ENCODE measurements at places on chromosomes 12 and 14.
A peak's percentile ranks its signal among the peaks of the same experiment; 100 is the strongest.

- DNase-seq = no peak
Observed at GRCh38 chr12:32118806-32119205, 12.2 kb downstream of the BICD1 start.

DNA sequence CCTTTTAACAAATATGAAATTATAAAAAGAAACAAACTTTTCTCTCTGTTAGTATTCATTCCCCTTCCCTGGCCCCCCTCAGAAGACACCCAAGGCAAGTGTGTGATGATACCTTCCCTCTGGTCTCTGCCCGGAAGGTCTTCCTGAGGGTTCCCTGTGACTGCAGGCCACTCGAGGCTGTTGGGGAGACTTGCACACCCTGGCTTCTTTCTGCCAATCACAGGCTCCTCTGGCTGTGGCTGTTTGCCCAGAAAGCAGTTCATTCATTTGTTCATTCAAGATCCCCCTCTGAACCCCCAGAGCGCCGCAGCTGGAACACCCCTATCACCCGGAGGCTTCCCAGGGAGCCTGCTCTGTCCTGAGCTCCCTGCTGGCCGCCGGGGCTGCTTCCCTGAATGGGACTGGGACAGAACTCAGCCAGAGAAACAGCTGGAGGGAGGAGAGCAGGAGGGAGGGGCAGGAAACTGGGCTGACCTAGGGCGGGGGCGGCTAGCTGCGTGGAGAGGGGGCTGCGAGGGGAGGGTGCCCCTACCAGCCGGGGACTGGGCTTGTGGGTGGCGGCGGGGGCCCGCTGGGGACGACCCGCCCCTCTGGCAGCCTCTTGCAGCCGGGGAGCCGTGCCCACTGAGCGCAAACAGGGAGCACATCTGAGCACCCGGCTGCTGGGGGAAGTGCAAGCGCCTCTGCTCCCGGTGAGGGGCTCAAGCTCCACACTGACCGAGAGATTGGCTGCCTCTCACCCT is at the start of gene CMKLR1:
CMKLR1 (minus strand) TSS at position 397 of the 743 bp plus-strand sequence. CDS start 45,720 bp downstream, outside the sequence.
- DNase-seq = no peak

- peak; percentile 13 for DNase-seq
Observed at GRCh38 chr14:74913986-74914573, 9.0 kb downstream of the RPS6KL1 start.

DNA sequence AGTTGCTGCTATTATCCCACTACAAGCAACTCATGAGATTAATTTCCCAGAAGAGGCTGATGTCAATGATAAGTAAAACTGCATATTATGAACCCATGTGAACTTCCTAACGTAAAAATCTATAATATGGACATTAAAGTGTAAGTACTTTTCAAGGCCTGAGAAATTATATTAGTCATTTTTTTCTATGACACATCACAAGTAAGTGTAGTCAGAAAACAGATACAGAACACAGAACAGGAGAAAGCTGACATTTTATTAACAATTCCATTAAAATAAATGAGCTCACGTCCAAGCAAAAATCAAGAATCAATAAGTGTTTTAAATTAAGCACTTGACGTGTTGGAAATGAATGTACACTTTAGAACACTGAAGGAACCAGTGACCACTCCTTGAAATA is 155.0 kb downstream of the MDGA2 start:
- no peak for DNase-seq

DNA sequence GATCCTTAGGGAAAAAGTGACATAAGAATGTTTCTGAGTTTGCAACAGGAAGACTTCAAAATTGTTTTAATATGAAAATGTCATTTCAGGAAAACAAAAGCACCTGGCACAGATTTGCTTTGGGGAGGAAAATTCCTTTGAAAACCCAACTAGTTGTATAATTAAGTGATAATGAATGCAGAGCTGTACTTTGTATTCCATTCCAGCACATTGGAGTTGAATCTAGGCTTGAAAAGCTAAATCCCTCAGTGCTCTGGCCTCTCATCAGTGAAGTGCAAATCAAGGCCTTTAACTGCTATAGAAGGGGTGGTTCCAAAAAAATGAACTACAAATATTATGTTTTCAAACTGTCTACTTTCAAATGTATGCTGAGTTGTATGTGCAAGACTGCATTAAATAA is 19.6 kb upstream of the C12orf42 start:
- no peak for DNase-seq

GRCh38 chr14:99478128-99478527 is 2.5 kb downstream of the SETD3 start:
- no peak for DNase-seq

- no peak for DNase-seq
Observed at GRCh38 chr12:65209655-65210043, 40.3 kb downstream of the LEMD3 start.

DNA sequence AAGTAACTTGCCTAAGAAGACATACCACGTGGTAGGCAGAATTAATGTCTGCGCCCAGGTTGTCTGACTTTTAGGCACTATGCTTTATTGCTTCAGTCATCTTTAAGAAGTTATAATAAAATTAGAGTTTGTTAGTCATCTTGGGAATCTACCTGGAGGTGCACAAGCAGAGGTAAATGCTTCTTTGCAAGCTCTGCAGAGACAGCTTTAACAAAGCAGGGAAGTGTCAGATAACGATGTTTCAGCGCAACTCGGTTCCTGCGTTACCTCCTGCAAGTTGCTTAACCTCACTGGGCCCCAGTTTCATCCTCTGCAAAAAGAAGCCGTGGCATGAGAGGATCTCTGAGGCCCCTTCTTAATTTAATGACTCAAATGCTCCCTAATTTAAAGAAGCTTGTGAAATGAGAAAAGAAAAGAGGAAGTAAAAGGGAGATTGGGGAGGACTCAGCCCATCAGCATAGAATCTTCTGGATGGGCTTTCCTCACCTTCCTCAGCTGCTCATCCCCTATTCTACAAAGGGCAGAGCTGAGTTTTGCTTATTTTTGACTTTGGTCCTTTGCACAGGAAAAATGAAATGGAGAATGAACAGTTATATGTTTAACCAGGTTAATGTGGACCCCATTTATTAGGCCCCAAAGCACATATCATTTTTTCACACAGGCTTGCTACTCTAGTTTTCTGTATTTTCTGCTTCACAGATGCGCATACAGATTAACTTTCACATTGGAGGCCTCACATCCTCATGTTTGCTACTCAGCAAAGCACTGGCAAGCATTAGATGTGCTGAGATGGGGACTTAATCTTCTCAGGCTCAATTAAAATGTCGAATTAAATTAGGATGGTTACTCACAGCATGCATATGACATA is 5.1 kb downstream of the ARHGDIB start:
- no peak for DNase-seq

DNA sequence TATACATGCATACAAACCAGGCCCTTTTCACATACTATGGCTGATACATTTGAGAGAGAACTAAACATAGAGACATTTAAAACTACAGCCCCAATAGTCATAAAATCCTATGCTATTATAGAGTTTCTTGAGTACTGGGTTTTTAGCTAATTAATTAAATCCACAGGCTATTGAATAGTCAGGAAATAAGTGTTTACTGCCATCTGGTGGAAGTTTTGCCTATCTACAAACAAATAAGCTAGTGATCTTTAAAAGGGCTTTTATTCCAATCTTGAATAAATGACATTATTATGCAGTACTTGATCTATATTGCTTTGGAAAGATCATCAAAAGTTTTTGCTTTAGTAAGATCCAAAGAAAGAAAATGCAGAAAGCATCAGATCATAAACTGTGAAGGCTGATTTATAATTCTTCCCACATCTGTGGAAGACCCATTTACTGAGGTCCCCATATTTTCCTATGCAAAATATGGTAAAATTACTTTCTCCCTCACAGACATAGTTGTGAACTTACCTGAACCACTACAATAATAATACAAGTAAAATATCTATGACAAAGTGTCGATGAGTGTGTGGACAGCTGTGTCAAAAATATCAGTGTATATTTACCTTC is 131.3 kb downstream of the ITPR2 start:
- no peak for DNase-seq

DNA sequence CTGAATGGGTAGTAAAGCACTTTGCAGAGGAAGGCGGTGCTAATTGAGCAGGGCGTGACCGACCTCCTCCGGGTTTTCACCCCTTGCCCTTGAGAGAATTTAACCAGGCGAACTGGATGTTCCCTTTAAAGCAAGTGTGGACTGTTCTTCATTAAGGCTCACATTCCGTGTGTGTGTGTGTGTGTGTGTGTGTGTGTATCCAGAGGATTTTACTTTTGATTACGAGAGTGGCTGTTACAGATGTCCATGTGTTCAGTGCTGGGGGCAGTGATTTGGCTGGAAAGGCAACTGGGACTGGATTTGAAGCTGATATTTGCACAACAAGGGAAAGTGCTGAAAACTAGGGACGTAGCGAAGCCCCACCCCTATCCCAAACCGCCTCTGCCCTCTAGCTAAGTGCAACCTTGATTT is 2.2 kb downstream of the TMEM132C start:
- no peak for DNase-seq

GRCh38 chr12:113470871-113471618 is 626 bp downstream of the LHX5 start:
- no peak for DNase-seq

- no peak for DNase-seq
Observed at GRCh38 chr14:75905147-75905904, 76.5 kb downstream of the TGFB3 start.

DNA sequence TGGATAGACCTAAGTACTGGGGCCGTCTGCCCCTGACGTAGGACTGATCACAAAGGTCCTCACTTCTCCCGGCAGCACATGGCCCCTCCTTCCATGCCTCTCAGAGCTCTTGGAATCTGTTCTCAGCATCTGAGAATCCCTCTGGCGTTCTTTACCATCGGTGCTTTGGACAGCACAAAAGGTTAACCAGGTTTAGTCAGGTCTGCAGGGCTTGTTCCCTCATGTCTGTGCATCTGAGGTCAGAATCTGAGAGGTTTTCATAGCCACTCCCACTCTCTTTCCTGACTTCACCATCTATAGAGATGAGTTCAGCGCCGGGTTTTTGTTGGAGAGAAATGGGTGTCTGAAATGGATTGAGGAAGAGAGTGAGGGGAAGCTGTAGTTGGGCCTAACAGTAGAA is 130.0 kb upstream of the ARHGAP5 start:
- no peak for DNase-seq

DNA sequence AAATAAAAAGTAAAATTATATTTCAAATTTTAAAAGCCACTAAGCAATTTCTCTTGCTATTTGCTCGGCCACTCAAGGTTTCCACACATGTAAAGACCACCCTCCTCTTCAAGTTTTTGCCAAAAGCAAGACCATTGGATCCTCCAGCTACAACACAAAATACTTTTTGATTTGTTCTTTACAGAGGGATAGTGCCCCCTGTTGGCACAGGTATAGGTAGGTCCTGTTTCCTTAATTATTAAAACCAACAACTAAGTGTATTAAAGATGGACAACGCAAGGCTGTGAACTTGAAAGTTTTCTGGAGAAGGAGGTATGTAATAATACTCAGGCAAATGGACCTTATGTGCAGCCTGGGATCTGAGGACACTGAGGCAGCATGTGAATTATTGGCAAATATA is 23.8 kb downstream of the ATP6V1D start:
- no peak for DNase-seq

DNA sequence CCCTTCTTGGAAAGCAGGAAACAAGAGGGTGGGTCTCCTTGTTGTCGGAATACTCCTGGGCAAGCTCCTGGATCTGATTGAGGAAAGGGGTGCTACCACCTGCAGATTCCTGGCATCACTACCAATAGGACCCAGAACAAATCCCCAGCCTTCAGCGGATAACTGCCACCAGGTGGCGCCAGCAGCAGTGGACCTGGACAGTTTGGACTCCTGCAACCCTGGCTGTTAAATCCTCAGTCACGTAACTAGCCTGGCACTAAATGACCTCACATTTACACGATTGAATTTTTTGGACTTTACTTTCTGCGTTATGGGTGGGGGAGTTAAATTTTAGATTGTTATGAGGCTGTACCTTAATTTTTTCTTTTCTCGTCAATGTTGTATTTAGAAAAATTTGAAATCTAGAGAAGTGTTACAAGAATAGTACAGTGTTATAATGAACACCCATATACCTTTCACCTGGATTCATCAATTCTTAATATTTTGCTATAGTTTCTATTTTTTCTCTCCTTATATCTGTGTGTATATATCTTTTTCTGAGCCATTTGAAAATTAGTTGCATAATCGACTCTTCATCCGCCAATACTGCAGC is 95.6 kb downstream of the GAS2L3 start:
- peak; percentile 77 for DNase-seq

GRCh38 chr12:113589437-113589836 is 117.8 kb upstream of the LHX5 start:
- DNase-seq = no peak

GRCh38 chr14:73027546-73027945 is 640 bp upstream of the ZFYVE1 start:
- DNase-seq = no peak

DNA sequence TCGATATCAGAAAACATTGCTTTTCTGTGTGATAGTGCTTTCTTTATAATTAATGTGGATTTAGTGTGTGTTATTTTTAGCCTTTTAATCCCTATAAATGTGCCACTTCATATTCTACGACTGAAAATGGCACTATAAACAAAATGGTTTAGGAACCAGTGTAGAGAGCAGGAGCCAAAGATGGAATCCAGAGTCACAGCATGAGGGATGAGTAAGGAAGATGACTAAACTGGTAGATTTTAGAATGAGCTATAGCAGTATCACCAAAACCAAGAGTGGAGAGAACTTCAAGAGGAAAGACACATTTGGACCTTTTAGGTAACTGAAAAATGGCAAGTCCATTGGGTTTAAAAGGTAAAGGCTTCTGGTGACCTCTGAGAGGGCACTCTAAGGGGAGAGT is 887.2 kb downstream of the NRXN3 start:
- no peak for DNase-seq

DNA sequence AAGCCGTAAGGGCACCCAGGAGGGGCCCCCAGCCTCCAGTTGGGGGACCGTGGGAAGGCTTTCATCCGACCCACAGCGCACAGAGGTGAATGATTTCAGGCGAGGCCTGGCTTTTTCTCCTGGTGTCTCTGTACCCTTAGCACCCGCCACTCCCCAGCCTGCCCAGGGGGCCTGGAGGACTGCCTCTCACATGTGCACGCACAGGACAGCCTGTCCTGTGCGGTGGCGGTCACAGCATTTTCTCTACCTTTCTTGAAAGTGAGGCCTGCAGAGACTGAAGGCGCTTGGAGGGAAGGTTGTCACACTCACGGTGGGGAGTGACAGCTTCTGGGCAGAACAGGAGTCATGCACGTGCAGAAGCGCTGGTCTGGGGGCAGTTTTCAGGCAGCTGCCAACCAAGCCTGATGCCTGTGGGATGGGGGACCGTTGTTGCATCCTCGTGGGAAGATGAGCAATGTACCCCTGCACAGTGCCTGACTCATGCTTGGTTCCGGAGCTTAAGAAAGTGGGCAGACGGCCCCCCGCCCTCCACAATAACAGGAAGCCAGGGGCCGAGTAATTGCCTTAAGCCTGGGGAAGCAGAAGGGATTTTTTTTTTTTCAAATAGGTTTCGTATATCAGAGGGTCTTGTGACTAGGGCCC is 148.1 kb downstream of the TSPAN9 start:
- no peak for DNase-seq
